CD14-positive monocyte (primary cell): ENCODE measurements at places on chromosomes 4 and X.

GRCh38 chrX:24380262-24381187 lies 20.1 kb downstream of the SUPT20HL1 start:
- DNase-seq, result no peak

DNA sequence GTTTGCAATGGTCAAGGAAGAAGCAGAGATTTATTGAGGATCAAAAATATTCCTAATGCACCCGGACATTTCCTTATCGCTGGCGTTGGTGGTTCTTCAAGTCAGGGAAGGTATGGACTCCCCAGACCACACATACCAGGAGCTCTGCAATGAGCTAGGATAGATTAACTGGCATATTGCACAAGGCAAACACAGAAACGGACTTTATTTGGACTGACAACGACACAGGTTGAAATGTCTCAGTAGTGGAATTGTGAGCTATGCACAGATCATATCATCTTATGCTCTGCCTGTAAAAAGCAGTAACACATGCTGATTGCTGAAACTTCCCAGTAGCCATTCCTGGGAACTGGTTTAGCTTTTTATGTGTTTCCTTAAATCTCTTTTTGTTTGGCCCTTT lies 1.7 kb downstream of the TSPAN7 start:
- no peak for DNase-seq

DNA sequence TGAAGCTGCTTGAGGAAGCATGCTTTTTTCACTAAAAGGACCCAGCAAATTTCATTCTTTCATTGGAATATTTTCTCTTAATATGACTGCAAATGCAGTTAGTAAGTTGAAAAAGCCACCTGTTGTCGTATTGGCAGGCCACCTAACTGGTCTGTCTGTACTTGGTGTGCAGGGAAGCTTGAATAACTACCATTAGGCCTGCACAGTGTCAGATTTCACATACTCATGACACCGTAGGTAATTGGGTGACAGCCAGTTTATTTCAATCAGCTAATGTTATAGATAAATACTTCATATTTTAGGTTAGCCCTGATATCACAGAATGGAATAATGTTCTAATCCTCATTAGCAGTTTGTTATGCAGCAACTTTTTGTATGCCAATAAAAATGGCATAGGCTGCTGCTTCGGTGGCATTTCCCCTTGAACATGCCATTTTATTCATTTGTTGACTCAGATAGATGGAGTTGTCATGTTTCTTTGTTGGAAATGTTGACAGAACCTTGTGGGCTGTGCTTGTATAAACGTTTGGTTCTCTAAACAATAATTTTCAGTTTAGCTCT lies 173.7 kb downstream of the RPA4 start:
- no peak for DNase-seq

- no peak for DNase-seq
These were observed 316.7 kb upstream of the HTR2C start for GRCh38 chrX:114267142-114267541.

DNA sequence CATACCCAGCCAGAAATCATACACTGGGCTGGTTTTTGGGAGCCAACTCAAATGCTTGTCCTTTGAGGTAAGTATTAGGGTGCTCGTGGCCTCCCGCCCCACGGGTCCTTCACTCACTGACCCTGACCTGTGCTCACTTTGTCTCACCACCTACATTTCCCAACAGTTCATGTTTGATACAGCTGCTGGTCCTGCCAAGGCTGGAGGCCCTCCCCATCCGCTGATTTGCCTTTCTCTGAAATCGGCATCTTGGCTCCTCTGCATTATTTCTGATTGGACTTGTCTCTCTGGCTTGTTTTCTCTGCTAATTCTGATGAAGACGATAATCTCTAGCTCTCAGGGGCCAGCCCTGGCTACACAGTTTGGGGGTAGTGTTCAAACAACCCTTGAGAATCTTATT lies 70.2 kb downstream of the SORBS2 start:
- no peak for DNase-seq

- no peak for DNase-seq
These were observed 313.4 kb downstream of the TENM3 start for GRCh38 chr4:182556580-182556979.
